GM12864 (cell line): ENCODE measurements at places on chromosomes 7 and 10.

GRCh38 chr7:106062521-106062931 is 49.6 kb downstream of the SYPL1 start:
- no peak for DNase-seq

GRCh38 chr10:43576580-43576979 is 2.2 kb upstream of the ZNF239 start:
- no peak for DNase-seq

- DNase-seq: no peak
Observed at GRCh38 chr10:49001402-49001801, 61.8 kb upstream of the LRRC18 start.

GRCh38 chr10:23046027-23046426 is 49.4 kb upstream of the MSRB2 start:
- DNase-seq: no peak

DNA sequence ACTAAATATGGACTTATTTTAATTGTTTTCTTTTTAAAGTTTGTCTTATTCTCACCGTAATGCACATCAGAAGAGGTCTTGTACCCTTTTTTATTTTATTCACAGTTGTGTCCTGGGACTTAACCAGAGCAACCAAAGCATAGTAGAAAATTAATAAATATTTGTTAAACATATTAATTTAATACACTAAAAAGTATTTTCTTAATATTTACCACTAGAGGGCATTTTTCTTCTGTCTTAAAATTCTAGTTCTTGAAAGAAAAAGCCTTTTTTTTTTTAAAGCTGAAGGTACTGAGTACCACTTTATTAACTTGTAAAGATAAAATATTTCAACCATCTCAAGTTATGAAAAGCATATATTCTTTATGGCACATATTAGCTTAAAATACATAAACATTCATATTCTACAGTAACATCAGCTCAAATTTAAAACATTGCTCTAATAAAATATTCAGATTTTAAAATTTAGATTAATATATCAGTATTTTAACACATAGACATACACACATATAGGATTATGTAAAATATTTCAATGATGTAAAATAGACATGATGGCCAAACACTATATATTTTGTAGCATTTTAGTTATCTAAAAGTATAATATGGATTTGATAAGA is 260.4 kb downstream of the SEMA3A start:
- DNase-seq: no peak

GRCh38 chr7:18018296-18019215 is 9.1 kb downstream of the PRPS1L1 start:
- no peak for DNase-seq

DNA sequence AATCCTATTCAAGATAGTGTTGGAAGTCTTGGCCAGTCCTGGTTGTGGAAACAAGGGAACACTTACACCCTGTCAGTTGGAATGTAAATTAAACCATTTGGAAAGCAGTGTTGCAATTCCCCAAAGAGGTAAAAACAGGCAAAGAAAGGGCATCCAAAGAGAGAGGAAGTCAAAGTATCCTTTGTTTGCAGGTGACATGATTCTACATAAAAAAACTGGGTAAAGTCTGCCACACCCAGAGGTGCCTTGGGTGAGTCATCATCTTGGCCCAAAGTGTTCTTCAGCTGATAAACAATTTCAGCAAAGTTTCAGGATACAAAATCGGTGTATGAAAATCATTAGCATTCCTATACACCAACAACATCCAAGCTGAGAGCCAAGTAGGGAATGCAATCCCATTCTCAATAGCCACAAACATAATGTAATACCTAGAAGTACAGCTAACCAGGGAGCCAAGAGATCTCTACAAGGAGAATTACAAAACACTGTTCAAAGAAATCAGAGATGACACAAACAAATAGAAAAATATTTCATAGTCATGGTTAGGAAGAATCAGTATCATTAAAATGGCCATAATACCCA is 278.7 kb downstream of the SDK1 start:
- DNase-seq: no peak

DNA sequence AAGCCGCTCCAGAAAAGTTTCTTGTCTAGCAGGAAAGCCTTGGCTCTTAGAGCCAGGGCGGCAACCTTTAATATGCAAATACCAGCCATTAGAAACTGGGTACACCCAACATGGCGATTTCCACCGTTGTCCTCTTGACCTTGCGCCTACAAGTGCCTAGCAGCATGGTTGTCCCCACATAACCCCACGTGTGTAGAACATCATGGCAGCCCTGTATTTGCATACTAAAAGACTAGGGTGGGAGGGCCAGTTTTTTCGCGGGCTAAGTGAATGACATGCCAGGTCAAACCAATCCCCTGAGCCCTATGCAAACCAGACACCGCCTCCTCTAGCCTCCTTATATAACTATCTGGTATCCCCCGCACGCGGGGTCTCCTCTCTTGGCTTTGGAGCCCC is 58.4 kb upstream of the FZD8 start:
- no peak for DNase-seq

- DNase-seq: no peak
Observed at GRCh38 chr7:155439311-155440017, 18.5 kb upstream of the EN2 start.

DNA sequence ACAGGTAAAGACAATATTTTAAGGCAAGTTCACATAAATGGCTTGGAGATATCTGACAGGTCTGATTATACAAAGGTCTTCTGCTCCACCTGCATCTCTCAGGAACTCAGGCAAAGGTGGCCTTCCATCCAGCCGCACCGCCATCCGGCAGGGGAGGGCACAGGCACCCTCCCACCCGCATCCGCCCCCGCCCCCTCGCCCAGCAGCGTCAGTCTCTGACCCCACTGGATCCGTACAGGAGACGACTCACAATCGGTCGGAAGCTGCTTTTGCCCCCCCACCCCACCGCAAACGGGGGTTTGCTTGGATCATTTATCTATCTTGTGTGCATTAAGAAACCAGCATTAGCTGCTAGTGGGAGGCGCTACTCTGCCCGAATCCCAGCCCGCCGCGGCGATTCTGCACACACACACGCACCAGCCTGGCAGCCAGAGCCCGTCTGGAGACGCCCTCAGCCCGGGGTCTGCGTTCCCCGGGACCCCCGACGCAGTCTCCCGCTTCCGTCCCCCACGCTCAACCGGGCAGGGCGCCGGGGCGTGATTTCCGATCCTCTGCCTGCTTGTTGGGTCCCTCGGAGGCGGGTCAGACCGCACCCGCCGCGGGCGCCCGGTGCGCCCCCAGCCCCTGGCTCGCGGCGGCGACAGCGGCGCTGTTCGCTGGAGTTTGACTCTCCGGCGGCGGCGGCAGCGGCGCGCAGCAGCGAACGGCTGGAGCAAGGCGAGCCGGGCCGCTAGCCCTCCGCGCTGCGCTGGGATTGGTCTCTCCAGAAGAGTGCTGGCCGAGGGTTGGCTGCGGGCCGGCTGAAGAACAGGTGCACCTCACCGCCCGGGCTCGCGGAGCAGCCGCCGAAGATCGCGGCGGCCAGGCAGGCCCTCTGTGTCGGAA is 820 bp upstream of the NRG3 start:
- DNase-seq: no peak

DNA sequence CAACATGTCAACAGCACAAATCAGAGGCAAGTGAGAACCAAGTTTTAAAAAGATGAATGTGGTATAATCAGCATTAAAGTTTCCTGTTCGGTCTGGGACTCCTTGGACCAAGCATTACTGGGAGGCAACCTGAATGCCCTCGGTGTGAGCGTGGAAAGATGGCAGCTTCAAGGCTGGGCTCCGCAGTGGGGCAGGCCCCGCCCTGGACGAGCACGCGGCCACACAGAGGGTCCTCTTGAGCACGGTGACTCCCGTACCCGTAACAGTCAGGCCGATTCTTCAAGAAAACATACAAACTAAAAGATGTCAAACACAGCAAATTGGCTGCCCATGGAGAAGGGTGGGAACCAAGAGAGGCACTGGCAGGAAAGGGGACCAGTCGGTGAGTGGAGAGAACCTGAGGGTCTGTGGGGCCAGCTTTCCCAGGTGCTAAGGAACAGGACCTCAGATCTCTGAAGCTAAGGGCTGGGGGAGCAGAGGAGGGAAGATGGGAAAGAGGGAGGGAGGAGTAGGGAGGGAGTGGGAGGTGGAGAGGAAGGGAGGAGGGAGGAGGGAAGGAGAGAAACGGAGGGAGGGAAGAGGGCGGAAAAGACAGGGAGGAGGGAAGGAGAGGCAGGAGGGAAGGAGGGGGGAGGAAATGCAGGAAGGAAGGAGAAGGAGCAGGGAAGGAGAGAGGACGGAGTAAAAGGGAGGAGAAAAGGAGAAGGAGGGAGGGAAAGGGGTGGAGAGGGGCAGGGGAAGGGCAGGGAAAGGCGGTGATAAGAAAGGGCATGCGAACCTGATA is 71.2 kb upstream of the FAM20C start:
- no peak for DNase-seq

GRCh38 chr10:49656845-49657493 is 22.5 kb upstream of the C10orf53 start:
- DNase-seq: no peak

GRCh38 chr7:116754186-116754585 is 82.2 kb downstream of the MET start:
- no peak for DNase-seq

DNA sequence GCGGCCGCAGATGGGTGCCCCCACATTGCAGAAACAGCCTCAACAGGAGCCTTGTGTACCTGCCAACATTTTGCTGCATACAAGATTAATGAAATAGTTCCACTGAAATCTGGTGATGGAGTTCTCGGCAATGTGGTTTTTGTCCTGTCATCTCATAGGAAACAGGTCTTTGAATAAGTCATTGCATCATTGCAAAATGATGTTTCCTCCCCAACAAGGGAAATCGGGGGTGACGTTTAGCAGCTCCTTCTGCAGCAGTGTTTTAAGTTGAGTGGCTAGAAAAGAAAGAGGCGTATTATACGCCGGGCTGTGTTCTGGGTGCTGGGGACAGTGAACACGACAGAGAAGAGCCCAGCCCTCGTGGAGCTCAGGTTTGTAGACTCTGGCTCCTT is 177.0 kb downstream of the PRKAG2 start:
- DNase-seq: no peak

- no peak for DNase-seq
Observed at GRCh38 chr7:47813620-47814260, 134.5 kb downstream of the PKD1L1 start.

DNA sequence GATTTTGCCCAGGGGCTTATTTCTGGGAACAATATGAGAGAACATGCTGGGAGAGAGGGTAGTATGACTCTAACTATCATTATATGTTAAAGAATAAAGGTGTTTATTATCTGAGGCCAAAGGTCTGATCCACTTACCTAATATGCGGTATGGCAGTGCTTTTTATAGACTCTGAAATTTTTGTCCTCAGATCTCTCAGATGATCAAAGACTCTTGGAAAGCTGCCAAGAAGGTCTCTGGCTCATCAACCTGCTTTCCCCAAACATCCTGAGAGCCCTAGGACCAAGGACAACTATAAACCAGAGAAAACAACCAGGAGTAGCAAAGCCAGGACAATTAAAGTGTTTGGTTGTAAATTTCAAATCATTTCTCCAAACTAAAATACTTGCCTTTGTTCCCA is 255.7 kb upstream of the LRRN3 start:
- no peak for DNase-seq

DNA sequence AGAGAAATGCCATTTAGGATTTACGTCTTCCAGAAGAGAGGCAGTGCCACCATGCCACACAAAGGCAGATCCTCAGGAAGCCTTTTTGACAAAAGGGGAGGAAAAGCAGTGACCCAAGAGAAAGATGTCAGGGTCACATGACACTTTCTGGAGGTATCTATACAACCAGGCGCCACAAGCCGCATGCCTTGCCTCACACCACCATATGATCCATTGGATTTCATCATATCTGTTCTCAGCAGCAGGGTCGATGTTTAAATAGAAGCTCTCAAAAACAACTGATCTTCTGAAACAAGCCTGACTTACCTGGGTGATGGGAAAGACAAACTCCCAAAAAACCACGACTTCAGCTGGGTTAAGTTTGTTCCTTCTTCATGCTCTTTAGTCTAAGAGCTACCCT is 52.5 kb upstream of the UNC5B start:
- no peak for DNase-seq
